Vagina (tissue), 2 donors: ENCODE measurements at places on chromosomes 6 and 20. TPM values are rescaled to one million over a fixed set of nuclear protein-coding genes. Genes with fewer than 3 reads are reported as not detected.

FOXA2 gene
- total RNA-seq: not detected

SLC22A16 gene
- not detected for total RNA-seq

GRCh38 chr6:111113336-111114086, 26.2 kb downstream of the SLC16A10 start:
- no peak for DNase-seq

DNA sequence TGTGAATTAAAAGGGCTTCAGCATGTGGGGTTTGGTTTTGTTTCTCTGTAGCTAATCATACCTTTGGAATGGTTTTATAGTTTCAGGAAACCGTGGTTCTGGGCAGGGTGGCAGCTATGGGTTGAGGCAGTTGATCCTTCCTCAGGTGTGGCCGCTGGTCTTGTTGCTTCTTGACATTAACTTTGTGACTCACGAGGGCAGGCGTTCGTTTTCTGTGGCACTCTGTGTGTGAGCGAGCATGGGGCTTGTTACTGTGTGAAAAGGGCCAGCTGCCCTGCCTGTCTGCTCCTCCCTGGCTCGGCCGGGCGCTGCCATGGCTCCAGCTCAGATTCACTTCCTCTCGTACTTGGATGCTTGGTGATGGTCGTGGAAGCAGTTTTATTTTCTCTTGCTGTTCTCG, 16.2 kb downstream of the DNAJC5 start:
- no peak for DNase-seq

DNA sequence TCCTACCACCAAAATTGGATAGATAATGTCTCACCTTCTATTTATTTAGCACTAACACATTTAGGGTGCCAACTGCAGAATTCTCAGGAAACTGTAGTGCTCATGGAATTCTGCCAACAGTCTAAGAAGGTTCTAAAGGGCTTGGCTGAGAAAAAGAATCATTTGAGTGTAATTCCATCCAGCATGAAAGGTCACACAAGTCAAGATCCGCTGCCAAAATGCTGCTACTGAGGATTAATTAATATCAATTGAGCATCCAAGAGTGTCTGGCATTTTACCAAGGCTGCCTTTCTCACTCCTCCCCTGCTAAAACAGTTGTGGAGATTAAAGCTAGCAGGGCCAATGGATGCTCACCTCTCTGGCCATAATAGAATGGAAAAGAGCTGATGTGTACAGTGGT, 112.7 kb downstream of the FHL5 start:
- no peak for DNase-seq

- no peak for DNase-seq
Measured at GRCh38 chr20:17538517-17539170, 7.5 kb upstream of the BFSP1 start.

DNA sequence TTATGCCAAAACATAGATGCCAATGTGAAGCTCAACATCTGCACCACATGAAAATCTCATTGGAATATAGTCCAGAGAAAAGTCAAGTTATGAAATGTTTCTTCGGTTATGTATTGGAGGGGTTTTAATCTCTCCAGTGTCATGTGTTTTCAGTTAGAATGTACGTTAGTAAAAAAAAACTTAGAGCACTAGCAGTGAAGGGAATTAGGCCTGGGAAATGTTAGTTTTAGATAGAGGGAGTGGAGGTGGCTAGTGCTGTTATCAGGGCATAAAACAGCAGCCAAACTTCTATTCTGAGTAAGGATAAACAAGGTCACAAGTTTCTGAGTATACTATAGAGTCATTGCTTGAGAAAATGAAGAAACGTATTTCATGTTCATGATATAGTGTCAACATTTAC, 42.9 kb downstream of the HDGFL1 start:
- DNase-seq: no peak

PLCB4 gene
- 12.0 TPM for total RNA-seq

- DNase-seq: no peak
Measured at GRCh38 chr20:53579581-53580375, 13.9 kb downstream of the ZNF217 start.

GRCh38 chr20:21609221-21609620, 95.4 kb upstream of the NKX2-2 start:
- no peak for DNase-seq

DNA sequence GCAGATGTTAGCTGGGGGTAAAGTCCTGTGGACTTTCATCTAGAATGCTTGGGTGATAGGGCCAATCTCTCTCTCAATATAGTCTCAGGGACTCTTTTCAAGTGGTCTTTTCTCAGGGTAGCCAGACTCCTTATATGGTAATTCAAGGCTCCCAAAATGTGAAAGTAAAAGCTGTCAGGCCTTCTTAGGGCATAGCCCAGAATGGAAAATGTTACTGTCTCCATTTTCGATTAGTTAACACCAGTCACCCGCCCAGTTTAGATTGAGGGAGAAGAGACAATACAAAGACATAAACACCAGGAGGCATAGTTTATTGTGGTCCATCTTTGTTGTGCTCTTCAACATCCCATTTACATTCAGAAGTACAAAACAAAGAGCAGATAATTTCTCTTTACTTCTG, 295.8 kb downstream of the EPHA7 start:
- DNase-seq: no peak

HCRTR2 gene
- total RNA-seq: not detected

- DNase-seq: no peak
Measured at GRCh38 chr6:149891259-149891658, 6.7 kb downstream of the RAET1E start.

L3MBTL1 gene
- total RNA-seq: 20.9 TPM

GRCh38 chr20:3494218-3494617, 23.4 kb downstream of the ATRN start:
- no peak for DNase-seq

DNA sequence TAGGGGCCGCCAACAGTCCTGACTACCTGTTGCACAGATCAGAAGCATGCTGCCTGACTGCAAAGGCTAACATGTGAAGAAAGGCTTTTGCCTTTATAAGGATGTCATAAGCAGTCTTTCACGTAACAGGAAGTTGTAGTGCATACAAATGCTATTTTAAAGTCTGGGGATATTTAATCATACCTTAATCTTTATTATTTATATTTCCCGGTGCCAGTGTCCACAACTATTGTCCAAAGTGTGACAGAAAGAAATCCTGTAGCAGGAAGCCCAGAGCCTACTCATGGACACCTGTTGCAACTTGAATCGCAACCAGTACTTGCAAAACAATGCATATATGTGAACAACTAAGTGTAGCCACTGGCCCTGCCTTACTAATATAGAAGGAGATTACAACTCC, 235.8 kb downstream of the ALDH8A1 start:
- no peak for DNase-seq

DNA sequence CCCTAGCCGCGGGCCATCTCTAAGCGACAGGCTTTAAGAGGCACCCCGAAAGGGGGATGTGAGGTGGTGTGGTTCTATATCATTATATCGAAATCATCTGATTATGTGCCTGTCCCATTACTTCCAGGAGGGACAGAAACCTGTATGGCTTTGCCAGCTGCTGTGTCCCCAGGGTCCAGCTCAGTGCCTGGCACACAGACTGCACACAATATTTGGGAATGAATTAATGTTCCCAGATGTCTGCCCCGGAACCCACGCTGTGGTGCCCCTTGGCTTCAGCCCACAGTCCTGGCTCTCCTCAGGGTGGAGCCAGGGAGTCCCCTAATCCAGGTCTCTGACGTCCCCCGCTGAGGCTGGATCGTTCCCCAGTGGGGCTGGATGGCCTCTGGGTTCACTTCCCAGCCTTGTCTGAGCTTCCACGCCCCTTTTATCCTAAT, 8.9 kb upstream of the AHCY start:
- DNase-seq: no peak

FAM209B gene
- total RNA-seq: not detected

- DNase-seq: no peak
Measured at GRCh38 chr6:10723567-10723881, 654 bp downstream of the TMEM14C start.

FAM83B gene
- total RNA-seq: 35.8 TPM
